ENCODE measurements at places on chromosomes 5 and 9.

GRCh38 chr9:68540712-68541535 lies at the start of gene TMEM252:
TMEM252 (minus strand) TSS chr9:68540883; CDS start chr9:68540814, 69 bp downstream.
- no peak for DNase-seq
- H3K4me3 ChIP-seq = no peak within 1 kb of the TSS
- H3K27me3 ChIP-seq = no peaks in the 10 kb centered on the region
- no peaks in the 10 kb centered on the region for H3K36me3 ChIP-seq
- peaks cover 9% of the 10 kb centered on the region for H3K4me1 ChIP-seq
- H3K27ac ChIP-seq = no peak within 1 kb of the TSS

DNA sequence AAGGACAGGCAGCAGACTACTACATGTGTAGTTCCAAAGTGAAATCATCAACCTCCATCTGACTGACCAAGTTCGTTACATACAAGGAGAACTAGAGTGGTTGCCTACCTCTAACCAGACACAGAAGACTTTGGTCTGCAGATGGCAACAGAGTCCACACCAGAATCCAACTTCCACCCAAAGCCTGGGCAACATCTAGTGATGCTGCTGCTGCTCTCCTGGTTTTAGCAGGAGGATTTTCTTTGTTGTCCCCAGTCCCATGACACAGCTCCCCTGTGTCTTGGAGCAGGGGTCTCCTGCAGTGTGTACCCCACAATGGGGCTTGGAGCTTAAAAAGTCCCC lies 46.4 kb upstream of the APC start:
- H3K4me1 ChIP-seq = no peaks in the 10 kb centered on the region
- no peaks in the 10 kb centered on the region for H3K27me3 ChIP-seq
- no peak for DNase-seq
- H3K36me3 ChIP-seq = no peaks in the 10 kb centered on the region
- no peak overlapping the region for H3K27ac ChIP-seq
- no peak overlapping the region for H3K4me3 ChIP-seq

DNA sequence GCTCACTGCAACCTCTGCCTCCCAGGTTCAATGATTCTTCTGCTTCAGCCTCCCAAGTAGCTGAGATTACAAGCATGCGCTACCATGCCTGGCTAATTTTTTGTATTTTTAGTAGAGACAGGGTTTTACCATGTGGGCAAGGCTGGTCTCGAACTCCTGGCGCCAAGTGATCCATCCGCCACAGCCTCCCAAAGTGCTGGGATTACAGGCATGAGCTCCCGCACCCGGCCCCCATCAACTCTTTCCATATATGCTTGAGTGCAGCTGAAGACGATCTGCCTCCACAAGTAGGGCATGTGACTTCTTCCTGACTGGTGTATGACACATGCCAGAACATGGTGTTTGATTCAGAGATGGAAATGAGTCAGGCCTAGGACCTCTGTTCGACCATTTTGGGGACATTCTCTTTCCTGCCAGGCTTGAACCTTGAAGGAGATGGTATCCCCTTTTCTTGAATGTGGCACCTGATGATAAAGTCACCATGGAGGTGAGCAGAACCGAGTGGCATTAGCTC lies 7.5 kb upstream of the CNOT6 start:
- no peaks in the 10 kb centered on the region for H3K36me3 ChIP-seq
- no peaks in the 10 kb centered on the region for H3K27me3 ChIP-seq
- no peak for DNase-seq
- no peaks in the 10 kb centered on the region for H3K4me1 ChIP-seq

DNA sequence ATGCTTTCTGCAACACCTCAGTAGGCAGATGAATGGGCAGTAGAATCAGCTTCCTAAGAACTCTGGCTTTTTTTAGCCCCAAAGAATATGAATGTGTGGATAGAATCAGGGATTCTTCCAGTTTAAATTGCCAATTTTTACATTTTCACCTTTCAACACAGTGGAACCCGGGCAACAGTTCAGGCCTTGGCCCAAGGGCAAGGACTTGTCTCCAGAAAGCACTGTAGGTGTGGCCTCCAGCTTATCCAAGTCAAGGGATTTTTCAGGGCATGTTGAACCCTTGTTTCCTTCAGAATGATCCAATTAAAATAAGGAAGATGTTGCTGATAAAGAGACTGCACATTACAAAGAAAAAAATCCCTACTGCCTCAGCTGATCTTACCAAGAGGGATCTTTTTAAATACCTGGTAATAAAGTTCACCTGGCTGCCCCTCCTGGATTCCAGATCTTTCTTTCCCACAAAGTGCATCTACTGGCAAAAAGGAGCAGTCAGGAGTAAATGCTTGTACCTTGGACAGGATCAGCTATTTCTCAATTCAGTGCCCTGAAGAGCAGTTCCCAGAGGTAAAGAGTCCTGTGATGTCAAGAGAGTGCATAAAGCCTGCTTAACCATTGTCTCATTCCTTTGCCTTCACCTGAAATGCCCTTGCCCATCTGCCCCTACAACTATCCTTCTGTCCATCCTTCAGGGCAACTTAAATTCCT lies 80.1 kb upstream of the PLPP6 start:
- no peak overlapping the region for H3K4me3 ChIP-seq
- H3K36me3 ChIP-seq = peaks cover 1% of the 10 kb centered on the region
- no peaks in the 10 kb centered on the region for H3K4me1 ChIP-seq
- no peaks in the 10 kb centered on the region for H3K27me3 ChIP-seq
- DNase-seq = no peak

DNA sequence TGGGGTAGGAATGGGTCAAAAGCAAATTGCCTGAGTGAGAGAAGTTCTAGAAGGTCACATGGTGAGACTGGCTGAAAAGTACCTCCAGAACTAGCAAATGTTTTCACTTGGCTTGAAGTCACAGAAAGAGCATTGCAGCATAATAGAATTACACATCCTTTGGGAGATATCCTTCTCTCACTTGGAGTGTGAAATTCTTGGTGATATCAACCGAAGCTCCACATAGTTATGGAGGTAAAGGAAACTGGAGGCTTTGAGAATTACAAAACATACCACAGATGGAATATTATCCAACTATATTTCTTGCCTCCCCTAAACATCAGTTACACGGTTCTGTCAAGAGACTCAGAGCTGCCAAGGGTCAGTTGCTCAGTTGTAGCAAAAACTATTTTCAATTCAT lies 182.4 kb downstream of the SEMA5A start:
- no peaks in the 10 kb centered on the region for H3K27me3 ChIP-seq
- H3K36me3 ChIP-seq = no peaks in the 10 kb centered on the region
- DNase-seq = no peak
- no peak overlapping the region for H3K27ac ChIP-seq

GRCh38 chr9:128003966-128004604 lies 23.3 kb upstream of the EEIG1 start:
- H3K27ac ChIP-seq = no peak overlapping the region
- H3K27me3 ChIP-seq = no peaks in the 10 kb centered on the region
- peaks cover 18% of the 10 kb centered on the region for H3K4me1 ChIP-seq
- no peak for DNase-seq
- H3K36me3 ChIP-seq = no peaks in the 10 kb centered on the region
- H3K4me3 ChIP-seq = no peak overlapping the region

- H3K27ac ChIP-seq = no peak overlapping the region
- H3K36me3 ChIP-seq = no peaks in the 10 kb centered on the region
- H3K4me3 ChIP-seq = no peak overlapping the region
- no peaks in the 10 kb centered on the region for H3K27me3 ChIP-seq
These were observed 55.7 kb upstream of the SPDL1 start for GRCh38 chr5:169527863-169528262.

DNA sequence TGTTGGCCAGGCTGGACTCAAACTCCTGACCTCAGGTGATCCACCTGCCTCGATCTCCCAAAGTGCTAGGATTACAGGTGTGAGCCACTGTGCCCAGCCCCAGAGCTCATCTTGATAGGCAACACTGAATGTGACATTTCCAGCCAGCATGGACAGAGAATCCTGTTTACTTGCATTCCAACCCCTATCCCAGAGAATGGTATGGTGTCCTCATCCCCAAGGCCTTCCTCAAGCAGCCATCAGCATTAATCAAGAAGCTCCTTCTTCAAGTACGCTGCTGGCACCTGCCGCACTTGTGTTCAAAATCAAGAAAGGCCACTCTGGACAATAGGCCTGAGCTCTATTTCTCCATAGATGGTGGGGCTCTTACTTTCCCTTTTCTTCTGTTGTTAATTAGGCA lies 40.2 kb downstream of the STARD4 start:
- no peaks in the 10 kb centered on the region for H3K27me3 ChIP-seq
- no peaks in the 10 kb centered on the region for H3K4me1 ChIP-seq
- H3K27ac ChIP-seq = no peak overlapping the region
- H3K4me3 ChIP-seq = no peak overlapping the region

DNA sequence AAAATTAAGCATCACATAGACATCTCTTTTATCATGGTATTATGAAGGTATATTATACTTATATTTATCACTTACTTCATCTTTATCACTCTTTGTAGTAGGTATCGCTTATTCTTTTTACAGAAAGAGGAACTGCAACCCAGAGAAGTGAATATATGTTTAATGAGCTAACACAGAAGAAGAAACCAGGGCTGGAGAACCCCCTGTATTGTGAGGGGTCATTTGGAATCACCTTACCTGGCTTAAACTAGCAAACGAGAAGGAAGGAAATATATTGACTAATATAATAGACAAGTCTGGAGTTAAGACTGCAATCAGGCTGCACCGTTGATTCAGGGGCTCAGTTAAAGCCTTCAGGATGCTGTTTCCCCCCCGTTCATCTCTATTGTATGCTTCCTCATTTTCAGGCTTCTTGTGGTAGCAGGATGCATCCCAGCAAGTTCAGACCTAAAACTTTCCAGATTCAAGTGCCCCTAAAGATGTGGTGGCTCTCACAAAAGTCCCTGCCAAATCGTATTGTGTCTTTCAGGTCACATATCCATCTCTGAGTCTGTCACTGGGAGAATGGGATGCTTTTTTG lies 146.4 kb downstream of the GCNT1 start:
- H3K4me1 ChIP-seq = peaks cover under 1% of the 10 kb centered on the region
- no peak overlapping the region for H3K27ac ChIP-seq
- DNase-seq = no peak
- no peak overlapping the region for H3K4me3 ChIP-seq
- no peaks in the 10 kb centered on the region for H3K27me3 ChIP-seq

DNA sequence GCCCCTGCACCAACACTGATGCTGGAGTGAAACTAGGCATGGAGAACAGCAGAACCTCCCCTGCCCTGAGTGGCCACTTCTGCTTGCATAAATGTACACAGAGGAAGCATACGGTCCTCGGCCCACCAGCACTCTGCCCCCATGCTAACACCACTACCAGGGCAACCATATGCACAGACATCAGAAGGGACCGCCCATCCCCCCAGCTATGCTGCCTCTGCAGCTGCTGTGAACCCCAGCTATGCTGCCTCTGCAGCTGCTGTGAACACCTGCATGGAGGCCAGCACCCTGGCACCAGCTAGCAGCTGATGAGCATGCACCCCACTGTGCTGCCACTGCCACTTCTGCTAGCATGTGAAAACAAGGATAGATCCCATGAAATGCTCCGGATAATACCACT lies 250.3 kb downstream of the TUSC1 start:
- no peak for DNase-seq
- H3K36me3 ChIP-seq = no peaks in the 10 kb centered on the region
- H3K27me3 ChIP-seq = no peaks in the 10 kb centered on the region

DNA sequence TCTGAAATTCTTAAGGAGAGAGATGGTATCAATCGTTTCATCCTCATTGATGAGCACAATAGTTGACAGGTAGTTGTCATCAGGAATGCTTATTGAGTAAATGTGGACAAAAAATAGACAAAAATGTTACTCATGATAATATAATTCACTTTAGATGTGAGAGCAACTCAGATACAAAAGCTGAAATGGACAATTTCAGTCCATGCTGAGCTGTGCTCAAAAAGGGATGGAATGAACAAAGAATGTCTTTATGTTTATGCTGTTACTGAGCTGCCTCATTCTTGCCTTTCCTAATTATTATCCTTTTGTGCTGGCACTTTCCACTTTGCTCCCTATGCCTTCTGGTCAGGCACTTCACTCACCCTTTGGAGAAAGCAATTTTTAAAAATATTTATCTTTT lies 49.5 kb downstream of the JAKMIP2 start:
- no peak for DNase-seq
- H3K4me3 ChIP-seq = no peak overlapping the region
- no peaks in the 10 kb centered on the region for H3K27me3 ChIP-seq
- no peaks in the 10 kb centered on the region for H3K36me3 ChIP-seq
- H3K27ac ChIP-seq = no peak overlapping the region
- H3K4me1 ChIP-seq = peaks cover 18% of the 10 kb centered on the region

GRCh38 chr9:27395484-27395921 lies 98.6 kb upstream of the EQTN start:
- H3K4me3 ChIP-seq = no peak overlapping the region
- H3K27me3 ChIP-seq = no peaks in the 10 kb centered on the region
- H3K27ac ChIP-seq = peak overlapping the region; percentile 34
- no peaks in the 10 kb centered on the region for H3K36me3 ChIP-seq
- DNase-seq = peak; percentile 26

DNA sequence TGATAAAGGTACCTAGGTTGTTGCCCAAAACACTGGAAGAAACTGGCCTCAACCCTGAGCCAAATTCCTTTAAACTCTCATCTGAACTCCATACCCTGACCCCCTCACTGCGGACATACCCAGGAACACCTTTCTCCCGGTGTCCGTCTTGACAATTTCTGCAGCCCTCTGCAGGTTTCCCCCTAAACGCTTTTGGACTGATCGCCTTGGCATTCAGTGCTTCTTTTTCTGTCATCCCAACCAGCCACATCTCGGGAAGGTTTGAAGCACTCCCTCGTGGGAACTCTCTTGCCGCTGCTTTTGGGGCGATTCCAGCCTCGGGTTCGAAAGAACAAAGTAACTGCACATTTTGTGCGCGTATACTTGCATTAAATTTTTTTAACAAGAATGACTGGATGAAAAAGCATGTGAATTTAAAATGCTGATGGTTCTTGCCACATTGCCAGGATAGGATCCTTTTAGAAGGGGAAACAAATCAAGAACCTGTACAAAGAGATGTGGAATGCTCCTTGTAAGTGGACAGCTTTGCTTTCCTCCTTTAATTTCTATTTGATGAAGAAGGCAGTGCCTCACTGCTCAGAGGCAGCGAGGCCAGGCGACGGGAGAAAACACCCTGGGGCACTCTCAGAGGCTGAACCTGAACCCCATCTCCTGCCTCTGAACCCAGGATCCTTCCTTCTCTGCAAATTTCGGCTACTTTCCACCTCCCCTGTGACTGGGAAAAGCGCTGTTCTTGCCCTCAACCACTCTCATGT lies 615 bp downstream of the PSMD5 start:
- H3K36me3 ChIP-seq = no peaks in the 10 kb centered on the region
- peak; percentile 23 for DNase-seq
- H3K27me3 ChIP-seq = no peaks in the 10 kb centered on the region
- peak overlapping the region; percentile 97 for H3K4me3 ChIP-seq
- peak overlapping the region; percentile 80 for H3K27ac ChIP-seq

- DNase-seq = no peak
- H3K4me3 ChIP-seq = no peak overlapping the region
- no peaks in the 10 kb centered on the region for H3K4me1 ChIP-seq
- no peaks in the 10 kb centered on the region for H3K36me3 ChIP-seq
- H3K27ac ChIP-seq = no peak overlapping the region
- no peaks in the 10 kb centered on the region for H3K27me3 ChIP-seq
These were observed 138.9 kb upstream of the RUSC2 start for GRCh38 chr9:35350827-35351549.
